PC-9 (cell line): ENCODE measurements at places on chromosomes 1 and 21. TPM values are rescaled to one million over a fixed set of nuclear protein-coding genes. Genes with fewer than 3 reads are reported as not detected.

GRCh38 chr1:179087665-179088064 lies 5.8 kb downstream of the TOR3A start:
- H3K4me1 ChIP-seq: 0 out of 2 replicates have a peak, but pooled peaks cover 11% of the 10 kb centered on the region
- H3K4me3 ChIP-seq: no peak overlapping the region
- no peaks in the 10 kb centered on the region for H3K27me3 ChIP-seq
- DNase-seq: no peak
- no peak overlapping the region for H3K27ac ChIP-seq
- 0 out of 2 replicates have a peak, but pooled peaks cover 8% of the 10 kb centered on the region for H3K36me3 ChIP-seq

- DNase-seq: no peak
- H3K4me1 ChIP-seq: no peaks in the 10 kb centered on the region
- H3K27ac ChIP-seq: no peak overlapping the region
- peaks cover 70% of the 10 kb centered on the region for H3K27me3 ChIP-seq
These were observed 97.0 kb upstream of the GJB5 start for GRCh38 chr1:34657849-34658248.

DNA sequence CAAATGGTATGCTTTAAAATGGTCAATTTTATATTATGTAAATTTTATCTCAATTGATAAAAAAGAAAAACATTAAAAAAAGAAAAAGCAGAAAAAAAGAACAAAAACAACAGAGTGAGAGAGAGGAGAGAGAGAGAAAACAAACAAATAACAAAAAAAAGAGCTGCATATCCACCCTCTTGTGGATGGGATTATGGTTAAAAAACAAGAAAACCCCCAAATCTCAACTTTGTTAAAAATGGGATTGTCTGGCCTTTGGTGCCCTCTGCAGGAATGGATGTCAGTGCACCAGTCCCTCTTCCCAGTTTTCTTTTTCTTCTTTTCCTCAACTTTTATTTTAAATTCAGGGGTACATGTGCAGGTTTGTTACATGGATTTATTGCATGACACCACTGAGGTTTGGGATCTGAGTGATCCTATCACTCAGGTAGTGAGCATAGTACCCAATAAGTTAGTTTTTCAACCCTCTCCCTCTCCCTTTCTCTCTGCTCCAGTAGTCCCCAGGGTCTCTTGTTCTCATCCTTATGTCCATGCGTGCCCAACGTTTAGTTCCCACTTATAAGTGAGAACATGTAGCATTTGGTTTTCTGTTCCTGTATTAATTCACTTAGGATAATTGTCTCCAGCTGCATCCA lies 28.1 kb downstream of the RNF187 start:
- no peak for DNase-seq
- H3K27ac ChIP-seq: no peak overlapping the region
- H3K27me3 ChIP-seq: peaks cover 27% of the 10 kb centered on the region
- no peak overlapping the region for H3K4me3 ChIP-seq
- H3K36me3 ChIP-seq: no peaks in the 10 kb centered on the region

GRCh38 chr1:226017070-226017469 lies 17.9 kb upstream of the SDE2 start:
- no peaks in the 10 kb centered on the region for H3K36me3 ChIP-seq
- no peak for DNase-seq
- H3K27ac ChIP-seq: no peak overlapping the region
- H3K4me1 ChIP-seq: no peaks in the 10 kb centered on the region

GRCh38 chr1:68959461-68960030 lies 462.7 kb upstream of the DEPDC1 start:
- H3K27me3 ChIP-seq: no peaks in the 10 kb centered on the region
- no peaks in the 10 kb centered on the region for H3K36me3 ChIP-seq
- no peak for DNase-seq
- no peak overlapping the region for H3K27ac ChIP-seq
- H3K4me1 ChIP-seq: no peaks in the 10 kb centered on the region
- no peak overlapping the region for H3K4me3 ChIP-seq

GRCh38 chr1:153456396-153456795 lies 4.1 kb downstream of the S100A7 start:
- no peak overlapping the region for H3K4me3 ChIP-seq
- H3K4me1 ChIP-seq: no peaks in the 10 kb centered on the region
- DNase-seq: no peak
- H3K27ac ChIP-seq: no peak overlapping the region

DNA sequence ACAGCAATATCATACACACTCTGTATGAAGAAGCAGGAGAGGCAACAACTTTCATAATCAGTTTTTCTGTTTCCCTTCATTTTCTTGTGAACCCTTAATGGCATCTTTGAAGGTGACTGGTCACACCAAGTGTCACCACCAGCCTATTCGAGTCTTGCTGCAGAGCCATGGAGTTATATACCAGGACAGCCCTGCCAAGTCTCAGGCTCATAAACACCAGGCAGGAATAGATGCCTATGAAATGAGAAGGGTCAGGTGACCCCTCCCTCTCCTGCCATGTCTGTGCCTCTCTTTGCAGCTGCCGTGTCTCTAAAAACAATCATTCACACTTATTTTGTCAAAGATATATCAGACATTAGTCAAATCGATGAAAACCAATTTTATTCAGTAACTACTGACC lies 28.0 kb downstream of the NECAP2 start:
- H3K36me3 ChIP-seq: no peaks in the 10 kb centered on the region
- no peak overlapping the region for H3K27ac ChIP-seq
- H3K4me1 ChIP-seq: no peaks in the 10 kb centered on the region
- no peak overlapping the region for H3K4me3 ChIP-seq

- peak overlapping the region; percentile 18; the same call in 1 of the 2 replicates for H3K27ac ChIP-seq
- H3K4me1 ChIP-seq: peaks cover 9% of the 10 kb centered on the region; the same call in 1 of the 2 replicates
- H3K27me3 ChIP-seq: no peaks in the 10 kb centered on the region
- H3K4me3 ChIP-seq: no peak overlapping the region
- DNase-seq: no peak
- H3K36me3 ChIP-seq: peaks cover 17% of the 10 kb centered on the region
These were observed 8.3 kb downstream of the NUCKS1 start for GRCh38 chr1:205741681-205742080.

DNA sequence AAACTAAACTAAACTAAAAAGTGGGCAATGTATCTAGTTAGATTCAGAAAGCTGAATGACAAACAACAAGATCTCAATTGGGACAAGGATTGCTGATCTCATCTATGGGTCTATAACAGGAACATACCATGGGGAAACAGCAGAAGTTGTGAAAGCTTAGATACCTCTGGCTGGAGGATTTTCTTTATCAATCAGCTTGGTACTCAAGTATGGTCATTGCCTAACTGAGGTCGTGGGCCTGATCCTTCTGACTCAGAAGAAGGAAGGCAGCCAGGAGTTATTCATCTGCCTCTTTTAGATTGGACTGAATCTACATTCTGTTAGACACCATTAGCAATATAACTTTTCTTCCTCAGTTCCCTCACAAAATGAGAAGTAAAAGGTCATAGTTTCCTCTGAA lies 39.7 kb downstream of the DNTTIP2 start:
- no peak overlapping the region for H3K4me3 ChIP-seq
- H3K36me3 ChIP-seq: 0 out of 2 replicates have a peak, but pooled peaks cover 5% of the 10 kb centered on the region
- H3K27ac ChIP-seq: peak overlapping the region; percentile 1; the same call in 1 of the 2 replicates
- H3K4me1 ChIP-seq: peaks cover 34% of the 10 kb centered on the region

GRCh38 chr1:44827197-44828002 lies 15.7 kb downstream of the PTCH2 start:
- no peaks in the 10 kb centered on the region for H3K36me3 ChIP-seq
- H3K27me3 ChIP-seq: no peaks in the 10 kb centered on the region
- no peak for DNase-seq
- H3K4me3 ChIP-seq: no peak overlapping the region
- no peak overlapping the region for H3K27ac ChIP-seq

DNA sequence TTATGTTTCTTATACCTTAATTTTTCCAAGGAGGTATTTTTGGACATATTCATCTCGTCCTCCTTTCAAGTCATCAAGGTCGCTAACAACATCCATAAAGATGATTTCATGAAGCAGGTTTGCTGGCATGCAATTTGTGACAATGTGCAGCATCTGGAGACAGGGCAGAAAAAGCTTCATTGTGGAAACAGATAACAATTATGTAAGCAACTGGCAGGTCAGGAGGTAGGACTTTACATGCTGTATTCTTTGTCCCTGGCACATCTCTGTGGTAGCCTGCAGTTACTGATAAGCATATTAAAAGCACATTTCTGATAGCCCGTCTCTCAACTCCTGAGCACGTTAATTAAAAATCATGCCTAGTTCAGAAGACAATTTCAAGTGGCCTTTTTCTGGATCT lies 156.8 kb downstream of the LEPR start:
- no peaks in the 10 kb centered on the region for H3K4me1 ChIP-seq
- no peaks in the 10 kb centered on the region for H3K27me3 ChIP-seq
- no peak overlapping the region for H3K4me3 ChIP-seq
- H3K27ac ChIP-seq: no peak overlapping the region
- DNase-seq: no peak

DNA sequence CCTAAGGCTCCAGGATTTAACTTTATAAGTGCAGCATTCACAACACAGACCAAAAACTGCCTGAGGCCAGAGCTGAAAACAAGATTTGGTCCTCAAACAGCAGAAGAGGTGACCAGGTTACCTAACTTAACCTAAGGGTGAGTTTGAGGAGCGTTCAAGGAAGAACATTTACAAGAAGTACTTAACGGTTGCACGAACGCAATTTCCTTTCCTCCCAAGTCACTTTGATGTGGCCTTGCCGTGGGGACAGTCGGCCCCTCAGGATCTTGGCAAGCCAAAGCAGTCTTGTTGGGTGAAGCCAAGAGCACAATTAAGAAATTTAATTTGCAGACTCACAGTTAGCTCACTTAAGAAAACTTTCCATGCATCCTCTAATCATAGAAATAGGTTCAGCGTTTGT lies 202.6 kb upstream of the COA6 start:
- H3K36me3 ChIP-seq: no peaks in the 10 kb centered on the region
- H3K27ac ChIP-seq: no peak overlapping the region
- DNase-seq: no peak
- no peak overlapping the region for H3K4me3 ChIP-seq
- no peaks in the 10 kb centered on the region for H3K4me1 ChIP-seq

DNA sequence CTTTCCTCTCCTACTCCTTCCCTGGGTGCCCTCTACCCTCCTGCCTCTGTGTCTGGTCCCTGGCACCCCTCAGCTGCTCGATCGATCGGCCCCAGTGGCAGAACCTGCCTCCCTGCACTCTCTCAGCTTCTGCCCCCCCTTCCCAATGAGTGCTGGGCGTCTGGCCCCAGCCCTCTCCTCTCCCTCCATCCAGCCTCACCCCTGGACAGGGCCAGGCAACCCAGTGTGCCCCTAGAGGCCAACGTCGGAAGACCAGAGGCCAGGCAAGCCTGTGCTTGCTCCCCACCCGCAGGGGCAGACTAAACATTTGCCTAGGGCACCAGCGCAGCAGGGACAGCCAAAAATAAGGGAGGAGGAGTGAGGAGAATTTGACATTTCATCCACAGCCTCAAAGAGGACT lies 43.5 kb downstream of the LGR6 start:
- 0 out of 2 replicates have a peak overlapping the region, but pooled peaks have one; percentile 7 for H3K4me3 ChIP-seq
- H3K4me1 ChIP-seq: peaks cover 30% of the 10 kb centered on the region
- H3K27me3 ChIP-seq: no peaks in the 10 kb centered on the region
- H3K36me3 ChIP-seq: no peaks in the 10 kb centered on the region
- DNase-seq: no peak
- H3K27ac ChIP-seq: peak overlapping the region; percentile 80; the same call in 1 of the 2 replicates

DNA sequence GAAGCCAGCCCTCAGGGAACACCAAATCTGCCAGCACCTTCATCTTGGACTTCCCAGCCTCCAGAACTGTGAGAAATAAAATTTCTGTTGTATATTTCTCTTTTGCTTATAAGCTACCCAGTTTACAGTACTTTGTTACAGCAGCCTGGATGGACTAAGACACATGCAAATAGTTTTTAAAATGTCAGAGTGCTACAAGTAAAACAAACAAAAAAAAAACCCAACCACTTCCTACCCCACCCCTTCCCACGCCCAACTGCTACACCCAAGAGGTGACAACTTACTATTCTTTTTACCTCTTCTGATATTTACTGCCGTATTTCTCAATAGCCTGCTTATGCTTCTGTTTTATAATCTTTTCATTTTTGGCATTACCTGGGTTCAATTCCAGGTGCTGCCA lies 8.6 kb upstream of the SPSB1 start:
- H3K4me3 ChIP-seq: no peak overlapping the region
- H3K4me1 ChIP-seq: peaks cover 16% of the 10 kb centered on the region
- no peaks in the 10 kb centered on the region for H3K27me3 ChIP-seq
- no peak for DNase-seq
- H3K36me3 ChIP-seq: no peaks in the 10 kb centered on the region

The KRTAP10-8 gene
- total RNA-seq: not detected in 2 replicates

The PKLR gene
- total RNA-seq: not detected in 2 replicates

The SLC44A5 gene
- 0.09 TPM in 1 of 2 replicates, not detected in the other for total RNA-seq

The SUMO3 gene
- 79.6 and 81.5 TPM in 2 replicates for total RNA-seq

The ARHGAP30 gene
- 0.46 and 0.65 TPM in 2 replicates for total RNA-seq
